CD4-positive, alpha-beta T cell treated with Interleukin-15 for 4 hours (primary cell): ENCODE measurements at places on chromosomes 5 and 9.

GRCh38 chr5:116574367-116575325 is at the start of gene SEMA6A:
SEMA6A (minus strand) TSS chr5:116574823; CDS start chr5:116504944, 69,879 bp downstream.
- DNase-seq, result peak; percentile 6

DNA sequence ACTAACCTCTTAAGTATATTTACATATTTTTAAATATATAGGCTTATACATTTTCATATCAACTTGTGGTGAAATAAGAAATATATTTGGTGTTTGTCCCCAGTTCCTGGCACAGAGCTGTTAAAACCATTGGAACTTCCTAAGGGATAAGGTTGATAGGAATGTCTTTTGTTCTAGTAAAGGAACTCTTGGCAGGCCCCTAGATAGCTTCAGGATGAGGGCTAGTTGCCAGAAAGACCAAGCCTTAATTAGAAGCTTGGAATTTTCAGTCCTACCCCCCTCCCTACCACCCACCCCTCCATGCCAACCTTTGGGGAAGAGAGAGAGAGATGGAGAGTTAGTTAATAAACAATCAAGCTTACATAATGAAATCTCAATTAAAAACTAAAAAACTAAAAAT is 638.6 kb upstream of the ACO1 start:
- DNase-seq, result no peak

DNA sequence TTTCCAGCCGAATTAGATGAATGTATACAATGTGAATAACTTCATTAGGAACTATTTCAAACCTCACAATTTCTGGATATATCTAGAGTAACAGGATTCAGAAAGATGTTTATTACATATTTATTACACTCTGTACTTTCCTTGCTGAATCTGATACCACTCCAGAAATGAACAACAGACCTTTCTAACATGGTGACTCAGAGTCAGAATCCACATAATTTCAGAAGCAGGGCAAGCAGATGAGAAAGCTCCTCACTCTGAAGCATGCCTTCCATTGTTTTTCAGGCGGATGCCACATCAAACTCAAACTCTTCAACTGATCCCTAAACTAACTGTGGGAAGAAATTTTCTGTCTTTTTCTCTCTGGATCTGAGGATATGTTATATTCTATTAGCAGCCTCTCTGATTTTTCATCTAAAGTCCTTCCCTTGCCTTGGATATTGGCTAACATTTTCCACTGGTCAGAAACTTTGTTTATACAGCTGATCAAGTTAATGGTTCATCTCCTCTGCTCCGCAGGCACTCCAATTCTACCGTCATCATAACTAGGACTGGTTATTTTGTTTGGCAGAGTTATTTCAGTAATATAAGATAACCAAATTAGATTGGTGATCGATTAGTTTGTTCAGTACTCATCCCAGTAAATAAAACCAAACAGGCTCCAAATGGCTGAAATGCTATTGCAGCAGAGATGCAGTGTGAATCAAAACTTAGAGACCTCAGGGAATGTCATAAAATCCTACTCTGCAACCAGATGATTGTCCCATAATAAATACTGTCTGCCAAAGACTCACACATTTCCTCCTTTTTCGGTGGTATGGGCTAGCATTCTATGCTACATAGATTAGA is 556.0 kb downstream of the EBF1 start:
- no peak for DNase-seq

- peak; percentile 36 for DNase-seq
These were observed 11.2 kb upstream of the CFAP95 start for GRCh38 chr9:69809304-69809863.

DNA sequence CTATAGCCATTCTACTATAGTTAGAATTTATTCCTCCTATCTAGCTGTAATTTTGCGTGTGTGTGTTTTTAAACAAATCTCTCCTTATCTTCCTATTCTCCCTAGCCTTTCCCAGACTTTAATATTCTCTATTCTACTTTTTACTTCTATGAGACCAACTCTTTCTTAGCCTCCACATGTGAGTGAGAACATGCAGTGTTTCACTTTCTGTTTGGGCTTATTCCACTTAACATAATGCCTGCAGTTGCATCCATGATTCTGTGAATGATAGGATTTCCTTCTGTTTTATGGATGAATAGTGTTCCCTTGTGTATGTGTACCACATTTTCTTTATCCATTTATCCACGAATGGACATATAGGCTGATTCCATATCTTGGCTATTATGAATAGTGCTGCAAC is 192.3 kb upstream of the TLX3 start:
- no peak for DNase-seq

DNA sequence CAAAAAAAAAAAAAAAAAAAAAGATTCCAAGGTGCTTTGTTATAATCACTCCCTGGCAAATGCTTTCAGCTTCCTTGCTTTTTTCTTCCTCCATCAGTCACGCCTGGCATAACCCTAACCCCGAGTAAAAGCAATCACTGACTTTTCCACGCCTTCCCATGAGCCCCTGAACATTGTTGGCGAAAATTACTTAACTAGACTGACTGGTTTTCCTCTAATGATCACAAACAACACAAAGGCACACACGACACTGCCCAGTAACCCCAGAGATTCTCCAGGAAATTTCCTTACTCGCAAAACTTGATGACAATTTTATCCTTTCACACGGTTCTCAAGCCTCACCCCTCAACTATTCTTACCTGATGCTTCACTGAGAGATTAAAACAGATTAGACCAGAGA is 11.4 kb upstream of the PTGR1 start:
- DNase-seq, result no peak

DNA sequence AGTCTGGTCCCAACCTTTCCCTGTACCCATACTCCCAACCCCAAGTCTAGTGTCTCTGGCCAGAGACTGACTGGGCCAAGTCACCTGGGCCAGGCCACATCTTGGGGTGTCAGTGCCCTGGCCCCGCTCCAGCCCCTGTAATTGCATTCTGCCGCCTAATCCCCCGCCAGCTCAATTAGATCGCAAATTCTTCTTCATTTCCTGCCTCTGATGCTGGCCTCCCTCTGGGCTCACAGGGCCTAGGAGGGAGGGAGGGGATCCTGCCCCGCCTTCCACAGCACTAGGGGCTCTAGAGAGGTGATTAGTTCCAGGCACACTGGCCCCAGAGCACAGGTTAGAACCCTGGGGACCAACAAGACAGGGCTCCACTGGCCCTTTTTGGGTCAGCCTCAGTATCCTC is 5.5 kb downstream of the CXXC5 start:
- no peak for DNase-seq

- no peak for DNase-seq
These were observed 6.3 kb downstream of the BHMT2 start for GRCh38 chr5:79075646-79076426.
